ENCODE measurements at places on chromosomes 4 and X. TPM values are rescaled to one million over a fixed set of nuclear protein-coding genes. Genes with fewer than 3 reads are reported as not detected.

DNA sequence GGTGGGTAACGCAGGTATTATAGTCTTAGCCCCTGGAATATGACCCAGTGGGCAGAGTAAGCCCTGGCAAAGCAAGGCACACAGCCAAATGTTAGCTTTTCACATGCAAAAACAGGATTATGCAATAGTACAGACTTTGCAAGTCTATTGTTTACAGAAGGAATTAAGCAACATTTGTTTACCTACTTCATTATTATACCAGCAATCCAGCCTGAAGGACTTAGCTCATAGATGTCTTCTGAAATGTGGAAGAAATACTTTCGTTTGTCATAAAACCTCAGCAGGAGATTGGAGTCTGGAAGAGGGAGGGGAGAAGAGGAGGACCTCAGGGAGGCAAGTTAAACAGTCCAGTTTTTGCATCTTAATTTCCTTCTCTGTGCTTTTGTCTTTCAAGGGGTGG, 226.7 kb upstream of the CENPE start:
- no peak for DNase-seq

DNA sequence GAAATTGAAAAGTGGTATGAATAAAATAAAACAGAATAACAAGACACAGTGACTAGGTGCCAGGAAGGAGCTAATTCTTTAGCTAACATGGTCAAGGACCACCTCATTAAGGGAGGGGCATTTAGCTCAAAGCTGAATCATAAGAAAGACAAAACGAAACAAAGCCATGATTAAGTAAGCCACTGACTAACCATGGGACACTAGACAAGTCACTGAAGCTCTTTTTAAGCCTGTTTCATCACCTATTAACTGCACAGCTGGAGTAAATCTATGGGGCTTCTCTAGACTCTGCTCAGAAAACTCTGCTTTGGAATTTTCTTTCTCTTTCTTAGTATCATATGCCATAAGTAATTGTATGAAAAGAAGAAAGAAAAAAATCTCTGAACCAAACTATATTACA, 49.8 kb upstream of the C1QTNF7 start:
- no peak for DNase-seq

DNA sequence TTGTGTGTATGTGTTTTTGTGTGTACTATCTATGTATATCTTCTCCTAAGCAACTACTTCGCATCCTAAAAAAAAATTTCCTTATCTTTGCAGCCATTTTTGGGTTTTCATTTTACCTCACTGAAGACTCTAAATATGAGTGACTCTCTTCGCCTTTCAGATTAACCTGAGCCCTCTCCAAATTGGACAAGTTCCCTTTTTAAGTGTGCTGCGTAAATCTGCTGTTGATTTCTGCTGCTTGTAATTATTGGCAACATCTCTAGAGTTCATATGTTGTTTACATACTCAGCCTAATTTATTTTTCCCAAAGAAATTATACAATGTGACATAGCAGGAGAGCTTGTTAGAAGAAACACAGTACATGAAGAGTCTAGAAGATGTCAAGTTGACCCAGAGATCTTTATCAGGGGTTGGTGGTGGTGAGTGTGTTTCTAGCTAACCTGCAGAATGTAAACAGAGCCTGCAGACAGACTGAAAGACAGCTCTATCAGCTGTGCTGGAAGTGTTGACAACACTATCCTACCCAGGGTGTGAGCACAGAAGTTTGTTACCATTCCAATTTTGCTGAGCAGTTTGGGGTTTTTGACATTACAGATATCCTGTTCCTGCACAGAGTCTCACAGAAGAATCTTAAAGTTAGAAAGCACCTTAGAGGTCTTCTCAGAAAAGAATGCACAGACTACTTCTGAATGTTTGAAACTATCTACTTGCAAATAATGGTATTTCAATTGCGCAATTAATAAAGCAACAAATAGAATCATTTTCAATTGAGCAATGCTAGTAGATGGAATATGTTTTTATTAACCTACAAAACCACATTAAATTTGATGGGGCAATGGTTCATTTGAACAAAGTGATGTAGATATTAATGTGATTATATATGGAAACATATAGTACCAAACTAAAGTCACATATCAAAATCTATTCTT, 12.5 kb downstream of the SOX3 start:
- DNase-seq = no peak

DNA sequence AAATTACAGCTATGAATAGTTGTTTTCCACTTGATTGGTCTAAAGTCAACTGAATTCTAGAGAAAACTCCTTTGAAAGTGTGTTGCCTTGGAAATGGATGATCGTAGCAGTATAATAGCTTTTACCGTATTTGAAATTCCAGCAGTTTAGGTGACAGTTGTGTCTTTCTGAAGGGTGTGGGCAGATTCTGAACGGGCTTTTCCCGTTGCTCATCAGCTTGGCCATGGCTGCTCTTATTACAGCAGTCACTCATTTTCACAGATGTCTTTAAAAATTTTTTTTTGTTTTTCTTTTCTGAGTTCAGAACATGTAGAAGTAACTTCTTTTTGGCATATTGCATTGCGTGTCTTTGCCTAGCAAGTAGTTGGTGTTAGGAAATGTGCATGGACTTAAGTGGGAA, 69.6 kb upstream of the SLC4A4 start:
- DNase-seq = no peak

- DNase-seq = no peak
Observed at GRCh38 chr4:88308587-88308986, 24.2 kb upstream of the PPM1K start.

DNA sequence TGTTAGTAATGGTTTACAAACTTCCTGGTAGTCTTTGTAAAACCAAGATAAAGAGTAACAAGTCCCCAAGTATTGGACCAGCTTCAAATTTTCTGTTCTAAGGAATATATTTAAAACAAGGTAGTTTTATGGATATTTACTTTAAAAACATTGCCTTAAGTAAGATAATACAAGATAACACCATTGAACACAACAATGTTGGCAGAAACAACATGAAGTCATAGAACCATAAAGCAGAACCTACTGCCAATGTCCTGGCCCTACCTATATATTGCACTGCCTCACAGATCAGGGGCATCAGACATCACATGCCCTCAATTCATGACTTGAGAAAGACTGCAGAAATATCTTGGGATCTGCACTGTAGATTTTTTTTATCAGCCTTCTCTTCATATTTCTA, 1176.2 kb downstream of the PCDH7 start:
- DNase-seq = no peak

DNA sequence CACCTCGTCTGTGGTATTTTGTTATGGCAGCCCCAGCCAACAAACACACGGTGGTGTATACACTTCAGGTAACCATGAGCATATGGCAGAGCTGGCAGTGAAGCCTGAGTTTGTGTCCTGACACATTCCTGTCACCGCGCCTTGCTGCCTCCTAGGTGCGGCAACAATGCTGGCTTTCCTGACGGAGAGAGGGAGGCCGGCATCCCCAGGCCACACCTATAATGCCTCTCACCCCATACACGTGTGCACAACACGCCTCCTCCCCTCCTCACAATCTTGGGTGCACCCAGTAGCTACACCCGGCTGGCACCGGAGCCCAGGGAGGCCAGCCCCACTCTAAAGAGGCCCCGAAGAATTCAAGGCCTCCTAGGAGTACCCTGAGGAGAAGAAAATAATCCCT, 158.5 kb downstream of the NSUN7 start:
- no peak for DNase-seq

- DNase-seq = no peak
Observed at GRCh38 chr4:6150046-6150735, 50.2 kb downstream of the JAKMIP1 start.

Gene POU4F2
- not detected for polyA plus RNA-seq

Gene DNAAF6
- polyA plus RNA-seq = 0.14 TPM

Gene FAM90A26
- 0.06 TPM for polyA plus RNA-seq

Gene CNKSR2
- 0.78 TPM for polyA plus RNA-seq

Gene CT45A10
- polyA plus RNA-seq = not detected

Gene COL4A5
- 154 TPM for polyA plus RNA-seq

Gene MTNR1A
- 1.5 TPM for polyA plus RNA-seq

Gene ZAR1
- polyA plus RNA-seq = not detected

Gene SPIN2A
- 5.2 TPM for polyA plus RNA-seq

Gene CT83
- not detected for polyA plus RNA-seq

Gene PAGE2B
- polyA plus RNA-seq = not detected

Gene SPANXD
- polyA plus RNA-seq = not detected
